Muscle of back (tissue), 13 donors: ENCODE measurements at places on chromosomes 5 and 9.

DNA sequence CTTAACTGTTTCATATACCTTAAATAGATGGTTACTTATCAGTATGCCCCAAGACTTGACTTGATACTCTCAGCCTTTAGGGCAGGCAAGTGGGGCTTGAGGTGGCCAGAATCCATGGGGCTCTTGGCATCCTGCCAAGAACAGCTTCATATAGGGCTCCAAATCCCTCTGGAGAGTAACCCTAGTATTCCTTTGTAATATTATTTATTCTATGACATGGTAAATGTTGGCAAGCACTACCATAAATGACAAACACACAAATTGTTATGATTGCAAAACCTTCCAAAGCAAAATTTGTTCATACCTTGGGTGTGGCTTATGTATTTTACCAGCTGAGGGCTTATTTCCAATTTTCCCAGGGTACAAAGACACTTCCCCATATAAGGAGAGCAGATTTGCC is 257.4 kb upstream of the TRPC7 start:
- DNase-seq = no peak

DNA sequence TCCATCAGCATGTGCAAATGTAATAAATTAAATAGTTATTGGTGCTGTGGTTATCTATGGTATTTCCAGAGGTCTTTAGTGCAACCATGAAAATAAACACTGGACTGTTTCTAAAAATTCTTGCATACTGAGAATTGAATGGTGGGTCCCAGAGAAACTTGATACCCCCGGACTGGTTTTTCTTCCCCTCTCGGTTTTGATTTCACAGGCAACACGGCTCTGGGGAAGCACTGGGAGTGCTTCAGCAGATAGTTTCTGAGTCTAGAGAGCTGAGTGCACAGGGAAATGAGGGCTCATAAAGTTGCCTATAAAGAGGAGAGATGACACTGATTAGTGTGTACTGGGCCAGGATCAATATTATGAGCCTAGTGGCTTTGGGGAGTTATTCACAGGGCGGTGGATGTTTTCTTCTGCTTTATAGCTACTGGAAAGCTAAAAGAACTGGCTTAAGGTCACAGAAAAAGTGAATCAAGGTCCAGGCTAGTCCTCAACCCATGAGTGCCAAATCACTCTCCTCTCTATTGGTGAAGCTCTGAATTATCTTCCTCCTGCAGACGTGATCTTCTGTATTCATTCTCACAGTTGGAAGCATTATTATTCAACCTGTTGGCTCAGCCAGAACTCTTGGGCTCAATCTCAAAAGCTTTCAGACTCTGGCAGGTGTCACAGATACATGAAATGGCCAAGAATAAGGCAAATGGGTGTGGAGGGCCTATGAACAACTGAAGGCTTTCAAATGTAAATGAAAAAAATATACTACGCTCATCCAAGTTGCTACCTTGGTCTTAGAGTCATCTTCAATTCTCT is 170.2 kb upstream of the HMHB1 start:
- DNase-seq = peak; percentile 59

DNA sequence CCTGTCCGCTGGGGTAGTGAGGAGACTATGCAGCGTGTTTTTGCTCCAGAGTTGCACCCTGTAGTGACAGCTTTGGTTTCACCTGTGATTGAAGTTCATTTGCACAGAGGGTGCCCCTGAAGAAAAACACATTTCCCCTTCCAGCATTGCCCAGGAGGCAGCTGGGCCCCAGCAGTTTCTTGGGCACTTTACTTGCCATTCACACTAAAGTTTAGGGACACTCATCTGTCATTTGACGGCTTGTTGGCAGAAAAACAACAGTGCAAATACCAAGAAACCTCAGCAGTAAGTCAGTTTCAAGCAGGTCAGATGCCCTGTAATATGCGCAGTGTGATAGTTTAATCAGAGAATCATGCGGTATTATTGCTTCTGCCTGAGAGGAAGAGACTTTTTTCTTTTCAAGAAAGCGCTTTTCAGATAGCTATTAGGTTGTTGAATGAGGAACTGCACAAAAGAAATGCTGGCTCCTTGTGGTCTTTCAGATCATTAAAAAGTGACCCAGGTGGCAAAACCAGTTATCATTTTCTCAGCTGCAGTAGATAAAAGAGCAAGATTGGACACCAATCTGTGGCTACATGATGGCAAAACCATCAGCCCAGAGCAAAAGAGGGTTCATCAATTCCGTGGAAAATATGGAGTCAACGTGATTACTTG is 136.2 kb upstream of the PUM3 start:
- DNase-seq = no peak

GRCh38 chr5:79513308-79513703 is 628 bp downstream of the HOMER1 start:
- DNase-seq = peak; percentile 30

DNA sequence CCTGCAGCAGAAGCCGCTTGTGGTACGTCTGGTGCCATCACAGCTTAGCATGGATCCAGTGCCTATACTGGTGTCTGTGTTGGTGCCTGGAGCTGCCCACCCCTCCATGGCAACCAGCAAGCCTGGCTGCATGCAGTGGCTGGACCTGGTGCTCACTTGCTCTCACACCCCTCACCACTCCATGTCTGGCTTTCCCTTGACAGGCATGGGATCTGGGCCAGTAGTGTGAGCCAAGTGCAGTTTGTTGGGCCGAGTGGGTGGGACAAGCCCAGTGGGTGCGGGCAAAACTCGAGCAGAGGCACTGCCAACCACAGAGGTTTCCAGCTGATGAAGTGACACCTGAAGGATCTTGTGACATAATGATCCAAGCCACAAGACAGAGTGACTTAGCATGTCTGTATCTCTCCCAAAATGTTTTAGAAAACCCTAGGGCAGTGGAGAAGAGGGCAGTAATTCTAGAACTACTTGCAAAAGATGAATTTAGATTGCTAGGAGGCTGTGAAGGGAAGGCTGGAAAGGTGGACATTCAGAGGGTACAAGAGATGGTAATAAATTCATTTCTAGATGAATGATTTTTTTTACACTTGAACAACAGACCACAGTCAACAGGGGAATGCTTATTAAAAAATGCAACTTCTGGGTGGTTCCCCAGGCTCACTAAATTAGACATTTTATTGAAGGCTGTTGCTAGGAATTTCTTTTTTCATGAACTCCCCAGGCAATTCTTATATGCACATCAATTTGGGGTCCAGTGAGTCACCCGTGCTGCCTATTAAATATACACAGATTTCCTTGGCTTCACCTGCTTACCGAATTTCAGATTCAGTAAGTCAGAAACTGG is 660.3 kb downstream of the TLR4 start:
- DNase-seq = no peak

- DNase-seq = peak; percentile 76
Observed at GRCh38 chr5:108560166-108560565, 178.3 kb upstream of the FBXL17 start.
